ENCODE measurements at places on chromosomes 4 and X.

DNA sequence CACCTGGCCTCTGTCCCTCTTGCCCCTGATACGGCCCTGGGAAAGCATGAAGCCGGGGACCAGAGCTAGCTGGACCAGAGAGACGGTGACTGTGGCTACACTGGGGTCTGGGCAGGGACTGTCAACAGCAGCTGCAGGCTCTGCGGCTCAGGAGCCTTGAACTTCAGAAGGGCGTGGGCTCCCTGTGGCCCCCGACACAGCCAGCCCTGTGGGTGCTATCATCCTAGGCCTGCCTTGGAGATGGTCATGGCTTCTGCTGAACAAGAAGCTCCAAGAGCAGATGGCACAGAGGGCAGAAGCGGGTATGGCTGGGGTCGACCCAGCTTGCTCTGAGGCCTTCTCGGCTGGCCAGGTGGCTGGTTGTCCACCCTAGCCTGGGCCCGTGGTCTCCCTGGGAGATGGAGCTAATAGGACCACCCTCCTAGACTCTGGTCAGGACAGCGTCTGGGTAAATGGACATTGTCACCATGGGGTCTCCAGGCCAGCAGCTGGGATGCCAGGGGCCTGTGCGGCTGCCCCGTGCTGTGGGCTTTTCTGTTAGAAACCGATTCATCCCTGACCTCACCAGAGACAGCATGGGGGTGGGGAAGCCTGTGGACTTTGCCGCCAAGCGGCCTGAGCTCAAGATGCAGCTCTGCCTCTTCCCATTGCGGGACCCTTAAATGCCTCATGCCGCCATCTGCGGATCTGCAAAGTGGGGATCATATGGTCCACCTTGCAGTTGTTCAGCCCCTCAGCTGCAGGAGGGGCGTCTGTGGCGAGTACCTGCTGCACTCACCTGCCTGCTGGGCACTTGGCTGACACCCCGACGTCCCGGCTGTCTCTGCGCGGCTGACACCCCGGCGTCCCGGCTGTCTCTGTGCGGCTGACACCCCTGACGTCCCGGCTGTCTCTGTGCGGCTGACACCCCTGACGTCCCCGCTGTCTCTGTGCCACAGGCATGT lies 21.1 kb downstream of the CPZ start:
- no peak for DNase-seq

- DNase-seq: no peak
Observed at GRCh38 chrX:69298466-69299140, 133.3 kb upstream of the PJA1 start.

DNA sequence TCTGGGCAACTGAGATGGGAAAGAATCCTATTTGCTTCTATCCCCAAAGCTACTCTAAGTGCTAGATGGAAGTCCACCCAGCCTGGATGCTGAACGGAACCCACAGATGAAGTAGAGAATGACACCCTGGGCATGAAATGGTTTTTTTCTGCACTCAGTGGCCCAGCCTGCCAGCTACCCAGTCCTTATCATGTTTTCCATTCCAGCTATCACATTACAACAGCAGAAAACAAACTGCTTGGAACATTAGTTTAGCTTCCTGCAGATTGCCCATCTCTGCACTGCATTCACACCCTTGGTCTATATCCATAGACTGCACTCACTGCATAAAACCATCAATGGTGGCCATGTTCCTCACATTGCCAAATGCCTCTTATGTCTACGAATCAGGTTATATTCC lies 79.1 kb downstream of the NYX start:
- DNase-seq: no peak

DNA sequence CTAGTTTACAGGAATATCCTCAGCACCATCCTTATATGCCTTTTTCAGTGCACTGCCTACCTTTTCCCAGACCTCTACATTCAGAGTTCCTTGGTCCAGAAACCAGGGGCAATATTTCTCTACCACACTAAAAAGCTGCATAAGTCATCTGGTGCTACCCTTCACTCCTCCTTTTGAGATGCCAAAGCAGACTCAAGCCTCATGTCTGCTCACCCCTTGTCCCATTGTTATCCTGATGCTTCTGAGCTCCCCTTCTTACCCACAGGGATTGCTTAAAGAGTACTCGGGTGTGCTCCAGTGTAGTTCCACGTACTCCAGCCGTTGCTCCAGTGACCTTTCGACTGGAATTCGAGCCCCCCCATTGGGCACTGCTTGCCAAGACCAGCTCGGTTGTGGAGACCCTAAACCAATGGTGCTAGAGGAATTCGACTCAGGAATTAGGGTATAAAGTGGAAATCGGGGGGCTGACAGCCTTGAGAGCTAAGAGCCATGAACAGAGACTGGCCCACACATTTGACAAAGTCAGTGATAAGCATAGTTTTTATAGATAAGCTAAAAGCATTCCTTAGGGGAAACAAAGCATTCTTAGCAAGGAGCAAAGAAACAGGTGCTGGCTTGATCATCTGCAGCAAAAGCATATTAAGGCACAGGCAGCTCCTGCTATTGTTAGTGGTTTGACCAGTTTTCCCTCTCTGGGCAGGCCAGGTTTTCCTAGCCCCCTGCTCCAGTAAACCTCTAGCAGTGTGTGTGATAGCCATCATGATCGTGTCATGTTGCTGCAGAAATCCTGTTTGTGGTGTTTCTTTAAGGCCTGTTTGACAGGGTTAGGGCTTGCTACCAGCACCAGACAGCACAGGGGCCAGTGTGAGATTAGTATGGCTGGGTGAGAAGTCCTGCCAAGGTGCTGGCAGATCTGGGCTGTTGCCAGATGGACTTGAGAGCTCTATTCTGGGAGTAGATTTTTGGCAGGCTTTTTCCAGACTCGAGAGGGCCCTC lies 57.5 kb upstream of the WDR1 start:
- DNase-seq: no peak

DNA sequence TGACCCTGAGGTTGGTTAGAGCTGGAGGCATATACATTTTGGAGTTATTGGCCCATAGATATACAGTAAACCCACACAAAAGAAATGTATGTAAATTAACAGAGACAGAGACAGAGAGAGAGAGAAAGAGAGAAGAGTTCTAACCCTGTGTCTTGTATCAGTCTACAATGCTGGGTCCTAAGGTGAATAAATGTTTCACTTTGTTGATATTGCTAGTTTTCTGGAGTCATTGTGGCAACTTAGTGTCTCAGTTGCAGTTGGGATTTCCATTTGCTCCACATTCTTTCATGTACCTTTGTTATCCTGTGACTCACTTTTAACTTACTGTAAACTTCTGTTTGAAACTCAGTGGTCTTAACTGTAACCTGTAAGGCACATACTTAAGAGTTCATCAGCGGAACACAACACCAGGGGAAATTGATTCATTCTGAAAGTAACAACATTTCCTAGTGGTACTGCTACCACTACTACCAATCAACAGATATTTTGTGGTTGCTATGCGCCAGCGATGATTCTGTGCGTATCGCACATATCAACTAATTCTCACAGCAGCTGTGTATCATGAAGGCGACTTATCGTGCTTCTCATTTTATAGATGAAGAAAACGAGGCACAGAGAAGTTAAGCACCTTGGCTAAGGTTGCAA lies 38.5 kb upstream of the ETDA start:
- DNase-seq: no peak

- DNase-seq: no peak
Observed at GRCh38 chr4:113094802-113095201, 45.3 kb downstream of the ANK2 start.

DNA sequence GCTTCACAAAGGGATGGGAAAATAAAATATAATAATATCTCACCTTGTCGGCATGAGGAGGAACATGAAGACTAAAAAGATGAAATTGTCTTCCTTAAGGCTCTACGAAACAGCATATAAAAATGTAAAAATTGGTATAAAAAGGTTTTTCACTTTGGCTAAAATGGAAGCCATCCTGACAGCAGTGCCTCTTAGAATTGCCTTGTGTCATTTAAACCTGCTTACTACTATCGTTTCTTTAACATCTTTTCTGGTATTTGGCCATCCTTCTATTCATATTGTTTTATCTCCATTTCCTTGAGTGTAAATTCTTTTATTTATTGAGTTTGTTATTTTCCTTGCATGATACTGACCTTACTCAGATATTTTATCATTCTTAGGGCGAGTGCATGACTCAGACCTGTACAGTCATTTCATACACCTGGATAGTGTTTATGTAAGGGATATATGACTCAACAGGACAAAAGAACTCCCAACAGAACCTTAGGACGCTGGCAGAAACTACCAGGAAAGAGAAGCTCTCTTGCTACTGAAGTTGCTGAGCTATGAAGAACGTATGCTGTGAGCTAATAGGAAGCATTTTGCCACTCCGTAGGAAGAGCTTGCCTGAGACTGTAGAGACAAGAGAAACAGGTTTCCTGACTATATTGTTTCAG lies 5.8 kb upstream of the CDKN2AIP start:
- DNase-seq: no peak

GRCh38 chr4:165556383-165556782 lies 177.6 kb downstream of the CPE start:
- DNase-seq: no peak

DNA sequence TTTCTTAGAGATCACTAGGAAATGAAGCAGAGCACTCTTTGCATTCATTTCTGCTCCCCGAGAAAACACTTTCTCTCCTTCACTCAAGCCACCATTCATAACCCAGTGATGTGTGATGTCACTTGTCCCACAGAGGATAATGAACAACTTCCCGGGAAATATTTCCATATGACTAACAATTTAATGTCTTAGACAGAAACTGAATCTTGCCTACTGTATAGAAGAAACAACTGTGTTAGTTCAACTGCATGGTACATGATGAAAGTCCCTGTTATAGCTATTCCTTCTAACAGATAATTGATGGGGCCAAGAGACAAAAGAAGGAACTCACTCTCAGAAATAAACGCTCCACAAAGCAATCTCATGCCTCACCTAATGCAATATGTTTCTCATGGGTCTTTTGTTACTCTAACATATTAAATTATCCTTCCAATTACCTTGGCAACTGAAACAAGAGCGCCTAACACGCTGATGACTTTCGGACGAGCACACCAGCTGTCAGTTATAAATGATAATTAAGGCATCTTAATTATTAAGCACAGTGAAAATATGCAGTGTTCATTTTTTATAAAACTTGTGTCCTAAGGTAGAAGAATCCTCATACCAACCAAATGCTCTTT lies 113.7 kb upstream of the TLR3 start:
- DNase-seq: no peak

- DNase-seq: no peak
Observed at GRCh38 chr4:137531986-137532868, at the start of gene PCDH18. TSS of gene PCDH18 (minus strand) at chr4:137532494. CDS start at chr4:137532088, 406 bp downstream.

Data from T-helper 2 cell (primary cell).